ENCODE measurements at places on chromosomes 11 and 22.
A peak's percentile ranks its signal among the peaks of the same experiment; 100 is the strongest.

DNA sequence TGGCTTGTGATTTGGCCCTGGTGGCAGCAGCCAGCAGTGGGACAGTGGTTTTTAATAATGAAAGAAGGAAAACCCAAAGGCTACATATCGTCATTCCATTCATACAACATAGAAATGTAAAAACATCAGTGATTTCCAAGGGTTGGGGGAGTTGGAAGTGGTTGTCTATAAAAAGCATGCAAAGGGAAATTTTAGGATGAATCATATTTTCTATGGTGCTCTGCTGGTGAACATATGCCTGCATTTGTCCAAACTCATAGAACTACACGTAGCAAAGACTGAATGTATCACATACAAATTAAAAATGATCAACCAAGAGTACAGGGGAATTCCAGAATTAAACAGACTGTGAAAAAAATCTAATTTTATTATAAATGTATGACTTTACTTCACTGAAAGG is 11.1 kb downstream of the OR5B3 start:
- DNase-seq, result peak; percentile 28

DNA sequence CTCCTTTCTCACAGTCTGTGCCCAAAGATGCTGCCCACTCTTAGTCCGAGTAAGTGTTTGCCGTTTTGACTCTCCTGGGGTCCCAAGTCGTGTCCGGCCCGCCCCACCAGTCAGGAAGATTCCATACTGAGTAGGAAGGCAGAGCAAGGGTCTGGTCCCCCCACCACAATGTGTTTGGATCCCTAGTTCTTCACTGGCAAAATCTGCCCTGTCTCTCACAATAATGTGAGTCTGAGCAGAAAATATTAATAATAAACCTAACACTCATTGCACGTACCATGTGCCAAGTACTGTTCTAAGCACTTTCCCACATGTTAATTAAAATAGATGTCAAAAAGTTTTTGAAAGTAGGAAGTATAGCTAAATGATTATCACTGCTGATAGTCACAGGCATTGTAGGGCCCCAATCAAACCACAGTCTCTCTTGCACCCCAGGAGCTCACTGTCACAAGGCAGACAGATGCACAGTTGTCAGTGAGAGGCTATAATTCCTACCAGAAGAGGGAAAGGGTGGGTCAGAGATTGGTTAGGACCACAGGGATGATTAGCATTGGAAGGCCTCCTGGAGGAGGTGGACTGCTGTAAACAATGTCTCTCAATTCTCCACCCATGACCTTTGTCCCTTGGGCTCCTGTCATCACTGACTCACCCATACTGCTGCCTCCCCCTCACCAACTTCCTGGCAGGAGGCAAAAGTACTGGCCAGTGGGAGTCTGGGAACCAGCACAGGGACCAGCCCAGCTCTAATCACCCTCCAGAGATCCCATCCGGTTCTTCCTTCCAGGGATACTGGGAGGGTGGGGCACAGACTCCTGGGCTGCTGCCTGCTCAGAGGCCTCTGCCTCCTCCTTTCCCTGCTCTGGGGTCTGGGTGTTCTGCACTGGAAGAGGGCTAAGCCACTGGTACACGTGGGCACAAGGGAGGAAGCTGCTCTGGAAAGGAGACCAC is 1.0 kb upstream of the POLD4 start:
- peak; percentile 86 for DNase-seq

DNA sequence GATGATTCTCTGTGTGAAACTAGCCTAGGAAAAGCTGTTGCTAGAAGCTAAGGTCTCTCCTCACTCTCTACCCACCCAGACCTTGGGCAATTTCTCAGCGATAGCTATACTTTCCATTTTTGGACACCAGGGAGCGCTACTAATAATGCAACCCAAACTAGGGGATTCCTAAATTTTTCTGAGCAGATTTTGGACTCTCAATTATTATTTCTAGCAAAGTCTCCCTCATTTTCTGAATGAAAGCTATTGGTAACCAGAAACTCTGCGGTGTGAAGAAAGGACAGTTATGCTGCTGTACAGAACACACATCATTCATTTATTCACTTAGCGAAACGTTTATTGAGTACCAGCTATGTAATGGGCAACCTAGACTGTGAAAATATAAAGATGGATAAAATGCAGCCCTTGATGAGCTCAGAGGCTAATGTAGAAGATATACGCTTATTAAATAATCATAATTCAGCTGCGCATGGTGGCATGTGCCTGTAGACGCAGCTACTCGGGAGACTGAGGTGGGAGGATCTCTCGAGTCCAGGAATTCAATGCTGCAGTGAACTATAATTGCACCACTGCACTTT is 6.1 kb upstream of the STIM1 start:
- DNase-seq, result no peak

- no peak for DNase-seq
These were observed 2.4 kb downstream of the FADS1 start for GRCh38 chr11:61814247-61814957.

GRCh38 chr11:30859669-30860068 is 273.5 kb upstream of the MPPED2 start:
- DNase-seq, result no peak

DNA sequence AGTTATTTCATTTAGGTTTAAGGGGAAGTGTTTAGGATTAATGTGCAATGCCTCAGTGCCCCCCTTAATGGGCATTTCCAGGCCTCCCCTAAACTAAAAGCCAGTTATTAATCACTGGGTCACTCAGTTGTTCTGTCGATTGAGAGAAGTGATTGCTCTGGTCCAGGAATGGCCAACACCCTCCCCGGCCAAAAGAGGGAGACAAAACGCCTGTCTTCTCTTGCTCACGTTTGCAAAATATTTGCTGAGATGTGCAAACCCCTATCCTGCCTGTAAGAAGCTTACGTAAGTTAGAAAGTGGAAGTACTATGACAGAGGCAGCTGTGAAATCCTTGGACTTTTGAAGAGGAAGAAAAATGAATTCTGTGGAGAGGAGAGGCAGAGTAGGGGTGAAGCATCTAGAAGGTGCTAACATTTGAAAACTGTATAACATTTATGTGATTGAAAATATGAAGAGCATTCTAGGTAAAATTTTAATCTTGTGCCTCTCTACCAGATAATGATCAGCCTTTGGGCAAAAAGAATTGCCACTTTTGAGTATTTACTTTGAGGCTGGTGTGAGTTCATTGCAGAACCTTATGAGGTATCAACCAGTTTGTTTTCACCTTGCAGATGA is 37.7 kb downstream of the NTM start:
- DNase-seq, result peak; percentile 0
